Occipital lobe (tissue), 3 donors: ENCODE measurements at places on chromosomes 2 and 18.
A peak's percentile ranks its signal among the peaks of the same experiment; 100 is the strongest.

GRCh38 chr2:200765995-200766660 lies 45.6 kb upstream of the BZW1 start:
- no peak for DNase-seq

- no peak for DNase-seq
Observed at GRCh38 chr2:102159295-102159694, 16.7 kb downstream of the IL1R1 start.

GRCh38 chr2:195610717-195611116 lies 46.3 kb upstream of the SLC39A10 start:
- no peak for DNase-seq

- no peak for DNase-seq
Observed at GRCh38 chr18:8264861-8265411, 344.3 kb upstream of the RAB12 start.

DNA sequence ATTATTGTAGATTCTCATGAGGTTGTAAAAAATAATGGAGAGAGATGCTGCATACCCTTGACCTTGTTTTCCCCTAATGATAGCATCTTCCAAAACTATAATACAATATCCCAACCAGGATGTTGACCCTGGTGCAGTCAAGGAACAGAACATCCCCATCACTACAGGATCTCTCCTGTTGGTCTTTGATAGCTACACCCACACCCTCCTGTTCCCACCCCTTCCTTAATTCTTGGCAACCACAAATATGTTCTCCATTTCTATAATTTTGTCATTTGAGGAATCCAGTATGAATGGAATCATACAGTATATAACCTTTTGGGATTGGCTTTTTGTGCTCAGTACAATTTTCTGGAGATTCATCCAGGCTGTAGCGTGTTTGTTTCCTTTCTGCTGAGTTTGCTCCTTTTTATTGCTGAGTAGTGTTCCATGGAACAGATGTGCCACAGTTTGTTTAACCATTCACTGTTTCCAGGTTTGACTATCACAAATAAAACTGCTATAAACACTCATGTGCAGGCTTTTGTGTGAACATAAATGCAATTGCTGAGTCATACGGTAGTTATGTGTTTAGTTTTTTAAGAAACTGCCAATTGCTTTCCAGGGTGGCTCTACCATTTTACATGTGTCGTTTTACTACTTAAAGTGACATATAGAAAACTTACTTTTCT lies 22.2 kb downstream of the MCFD2 start:
- DNase-seq = no peak

- DNase-seq = no peak
Observed at GRCh38 chr2:37973615-37974353, 48.7 kb downstream of the RMDN2 start.

DNA sequence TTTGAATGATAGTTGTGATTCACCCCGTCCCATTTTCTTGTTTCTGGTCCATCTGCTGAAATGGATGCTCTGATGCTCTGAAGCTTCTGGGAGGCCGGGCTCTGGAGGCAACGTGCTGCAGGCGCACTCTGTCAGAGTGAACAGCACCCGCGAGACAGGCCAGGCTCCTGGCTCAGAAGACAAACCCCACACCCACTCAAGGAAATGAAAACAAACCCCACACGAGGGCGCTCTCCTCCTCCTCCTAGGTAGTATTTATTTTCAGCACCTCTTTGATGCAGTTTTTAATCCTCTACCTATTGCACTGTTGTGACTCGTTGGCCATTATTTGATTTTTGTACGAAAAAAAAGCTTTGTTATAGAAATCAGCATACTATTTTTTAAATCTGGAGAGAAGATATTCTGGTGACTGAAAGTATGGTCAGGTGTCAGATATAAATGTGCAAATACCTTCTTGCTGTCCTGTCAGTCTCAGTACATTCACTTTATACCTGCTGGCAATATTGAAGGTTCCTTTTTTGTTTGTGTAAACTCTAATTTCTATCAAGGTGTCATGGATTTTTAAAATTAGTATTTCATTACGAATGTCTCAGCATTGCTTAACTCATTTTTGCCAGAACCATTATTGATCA lies 10.3 kb upstream of the CHST10 start:
- DNase-seq = peak; percentile 46

GRCh38 chr18:72089432-72089831 lies 454.7 kb downstream of the CBLN2 start:
- no peak for DNase-seq

DNA sequence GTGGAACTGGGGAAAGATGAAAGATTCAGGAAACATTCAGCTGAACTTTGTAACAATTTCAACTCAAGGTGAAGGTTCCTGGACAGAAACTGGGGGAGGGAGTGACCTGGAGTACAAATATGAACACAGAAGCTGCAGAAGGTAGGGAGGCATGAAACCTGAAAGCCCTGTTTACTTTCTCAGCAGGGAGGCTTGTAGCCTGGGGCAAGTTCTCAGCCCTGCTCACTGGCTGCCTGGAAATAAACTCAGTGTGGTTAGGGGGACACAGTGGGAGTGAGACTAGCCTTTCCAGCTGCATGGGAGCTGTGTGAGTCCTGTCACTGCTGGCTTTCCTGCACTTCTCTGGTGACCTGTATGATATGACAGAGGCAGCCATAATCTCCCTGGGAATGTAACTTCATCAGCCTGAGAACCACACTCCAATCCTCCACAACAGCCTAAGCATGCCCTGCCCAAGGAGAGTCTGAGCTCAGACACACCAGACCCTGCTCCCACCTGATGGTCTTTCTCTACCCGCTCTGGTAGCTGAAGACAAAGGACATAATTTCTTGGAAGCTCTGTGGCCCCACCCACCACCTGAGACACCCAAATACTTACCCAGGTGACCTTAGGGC lies 77.0 kb downstream of the ZSWIM2 start:
- DNase-seq = no peak

DNA sequence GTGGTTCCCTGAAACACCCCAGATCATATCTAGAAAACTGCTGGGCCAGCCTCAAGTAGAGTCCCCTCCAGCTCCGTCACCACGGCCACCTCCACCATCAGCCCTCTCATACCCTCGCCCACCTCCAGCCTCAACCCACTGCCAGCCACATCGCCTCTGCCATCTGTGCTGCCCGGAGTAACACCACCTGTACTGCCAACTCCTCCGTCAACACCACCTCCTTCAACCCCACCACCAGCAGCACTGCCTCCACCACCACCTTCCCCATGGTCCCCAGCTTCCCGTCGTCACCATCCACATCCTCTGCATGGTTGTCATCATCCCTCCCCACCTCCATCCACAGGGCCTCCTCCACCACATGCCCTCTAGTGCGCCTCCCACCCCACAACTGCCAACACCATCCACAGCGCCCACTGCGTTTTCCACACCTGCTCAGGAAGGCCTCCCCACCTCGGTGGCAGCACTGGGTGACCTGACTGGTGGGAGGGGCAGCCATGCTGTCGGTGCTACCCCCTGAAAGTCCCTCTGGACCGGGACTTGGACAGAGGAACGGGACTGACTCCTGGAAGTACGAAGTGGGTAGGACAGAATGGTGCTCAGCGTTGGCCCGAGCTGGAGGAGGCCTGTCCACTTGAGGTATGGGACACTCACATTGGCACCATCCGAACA lies 1.6 kb downstream of the SNED1 start:
- DNase-seq = no peak

DNA sequence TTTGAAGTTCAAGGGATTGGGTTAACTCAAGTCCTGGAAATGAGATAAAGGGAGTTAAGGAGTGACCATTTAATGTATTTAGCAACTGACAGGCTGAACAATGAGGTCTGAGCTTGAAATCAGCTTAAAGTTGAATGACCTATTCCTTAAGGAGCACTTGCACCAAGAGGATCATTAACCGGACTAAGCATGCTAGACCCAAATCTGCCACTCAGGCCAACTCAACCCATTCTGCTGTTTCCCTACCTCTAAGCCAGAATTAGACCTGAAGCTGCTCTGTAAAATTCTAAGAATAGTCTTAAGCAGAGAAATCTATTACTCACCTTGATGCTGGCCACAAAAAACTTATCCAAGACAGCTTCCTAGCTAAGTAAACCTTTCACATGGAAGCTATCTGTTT lies 59.8 kb downstream of the SPRED2 start:
- DNase-seq = no peak

DNA sequence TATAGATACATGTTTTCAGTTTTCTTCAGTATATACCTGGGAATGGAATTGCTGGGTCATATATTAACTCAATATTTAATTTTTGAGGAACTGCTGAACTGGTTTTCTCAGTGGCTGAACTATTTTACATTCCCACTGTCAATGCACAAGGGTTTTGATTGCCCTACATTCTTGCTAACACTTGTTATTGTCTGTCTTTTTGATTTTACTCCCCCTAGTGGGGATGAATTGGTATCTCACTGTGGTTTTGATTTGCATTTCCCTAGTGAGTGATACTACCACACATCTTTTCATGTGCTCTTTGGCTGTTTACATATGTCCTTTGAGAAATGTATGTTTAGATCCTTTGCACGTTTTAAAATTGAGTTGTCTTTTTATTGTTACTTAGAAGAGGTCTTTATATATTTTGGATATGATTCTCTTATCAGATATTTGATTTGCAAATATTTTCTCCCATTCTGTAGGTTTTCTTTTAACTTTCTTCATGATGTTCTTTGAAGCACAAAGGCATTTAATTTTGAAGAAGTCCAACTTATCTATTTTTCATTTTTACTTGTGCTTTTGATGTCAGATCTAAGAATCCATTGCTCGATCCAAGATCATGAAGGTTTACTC lies 36.2 kb downstream of the ASB1 start:
- no peak for DNase-seq

- DNase-seq = no peak
Observed at GRCh38 chr2:172242961-172243360, 140.3 kb upstream of the DLX2 start.

DNA sequence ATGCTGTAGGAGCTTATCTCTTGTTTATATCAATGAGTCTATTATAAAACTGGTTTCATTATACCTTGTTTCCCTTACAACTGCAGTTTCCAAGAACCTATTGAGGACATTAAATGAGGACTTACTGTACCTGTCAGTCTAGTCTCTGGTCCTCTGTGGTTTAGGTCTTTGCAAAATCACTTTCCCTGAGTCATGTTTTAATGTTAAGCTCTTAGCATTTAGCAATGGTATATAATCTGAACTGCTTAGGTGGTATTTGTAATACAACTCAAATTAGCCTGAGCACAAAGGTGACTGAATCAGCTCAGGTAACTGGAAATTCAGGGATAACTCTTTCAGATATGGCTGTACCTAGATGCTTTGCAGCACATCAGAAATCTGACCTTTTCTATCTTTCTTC lies 418.3 kb upstream of the SPRED2 start:
- no peak for DNase-seq

GRCh38 chr2:74391209-74391579 lies 11.1 kb upstream of the DCTN1 start:
- DNase-seq = no peak

DNA sequence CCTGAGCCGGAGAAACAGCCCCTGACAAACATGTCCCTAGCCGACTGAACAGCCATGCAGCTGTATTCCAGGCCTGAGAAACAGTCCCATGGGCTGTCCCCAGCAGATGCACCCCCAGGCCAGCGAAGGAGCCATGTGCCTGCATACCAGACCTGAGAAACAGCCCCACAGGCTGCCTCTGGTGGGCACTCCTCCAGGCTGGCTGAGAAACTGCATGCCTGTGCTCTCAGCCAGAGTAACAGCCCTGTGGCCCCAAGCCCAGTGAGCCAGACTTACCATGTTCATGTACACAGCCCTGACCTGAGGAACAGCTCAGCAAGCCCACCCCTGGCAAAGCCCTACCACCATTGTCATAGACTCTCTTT lies 24.8 kb downstream of the BOLL start:
- no peak for DNase-seq

- no peak for DNase-seq
Observed at GRCh38 chr18:69365658-69366057, 35.0 kb upstream of the DOK6 start.
